CD4-positive, alpha-beta T cell treated with Interleukin-1 beta for 1 hour (primary cell): ENCODE measurements at places on chromosomes 4 and X.

GRCh38 chrX:88325634-88326033 lies 421.4 kb upstream of the CPXCR1 start:
- DNase-seq = no peak

DNA sequence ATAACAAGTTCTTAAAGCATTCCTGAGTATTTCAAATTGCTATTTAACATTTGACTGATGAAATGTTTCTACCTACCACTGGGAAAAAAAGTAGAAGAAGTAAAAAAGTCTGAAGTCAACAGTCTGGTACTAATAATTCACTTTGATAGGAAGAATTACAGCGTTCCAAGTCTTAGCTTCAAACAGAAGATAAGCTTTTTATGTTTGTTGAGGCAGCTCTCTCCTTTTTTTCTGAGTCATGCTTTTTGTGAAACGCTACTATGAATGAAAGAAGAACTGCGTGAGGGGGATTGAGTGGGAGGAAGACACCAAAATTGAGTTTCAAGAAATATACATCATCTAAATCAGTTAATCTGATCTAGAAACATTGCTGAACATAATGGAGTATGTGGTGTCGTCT lies 13.0 kb upstream of the KDR start:
- no peak for DNase-seq

DNA sequence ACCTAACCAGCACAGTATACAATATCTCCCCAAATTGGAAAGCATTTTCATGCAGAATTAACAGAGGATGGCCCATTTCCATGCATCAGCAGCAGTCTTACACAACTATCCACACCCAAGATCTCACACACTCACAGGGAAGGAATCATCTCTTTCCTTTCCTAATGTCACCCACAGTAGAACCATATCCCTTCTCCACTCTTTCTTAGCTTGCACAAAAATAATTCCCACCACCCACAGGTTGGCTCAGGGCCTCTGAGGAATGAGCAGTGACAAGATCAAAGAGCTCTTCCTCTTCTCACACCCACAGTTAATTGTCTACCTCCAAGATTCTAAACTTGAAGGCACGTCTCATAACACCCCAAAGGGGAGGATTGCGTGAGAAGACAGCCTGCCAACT lies 217.7 kb upstream of the VEGFC start:
- no peak for DNase-seq

DNA sequence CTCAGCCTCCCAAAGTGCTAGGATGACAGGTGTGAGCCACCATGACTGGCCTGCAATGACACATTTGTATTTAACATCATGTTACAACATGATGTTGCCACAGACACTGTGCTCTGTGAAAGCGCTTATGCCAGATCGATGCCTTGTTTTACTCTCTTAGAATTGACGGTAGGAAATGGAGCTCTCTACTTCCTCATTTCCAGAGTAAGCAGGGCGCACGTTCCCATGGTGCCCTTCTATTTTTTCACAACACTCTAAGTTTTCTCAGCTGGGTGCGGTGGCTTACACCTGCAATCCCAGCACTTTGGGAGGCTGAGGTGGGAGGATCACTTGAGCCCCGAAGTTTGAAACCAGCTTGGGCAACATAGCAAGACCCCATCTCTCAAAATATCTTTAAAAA lies 60.7 kb upstream of the DHRSX start:
- no peak for DNase-seq

DNA sequence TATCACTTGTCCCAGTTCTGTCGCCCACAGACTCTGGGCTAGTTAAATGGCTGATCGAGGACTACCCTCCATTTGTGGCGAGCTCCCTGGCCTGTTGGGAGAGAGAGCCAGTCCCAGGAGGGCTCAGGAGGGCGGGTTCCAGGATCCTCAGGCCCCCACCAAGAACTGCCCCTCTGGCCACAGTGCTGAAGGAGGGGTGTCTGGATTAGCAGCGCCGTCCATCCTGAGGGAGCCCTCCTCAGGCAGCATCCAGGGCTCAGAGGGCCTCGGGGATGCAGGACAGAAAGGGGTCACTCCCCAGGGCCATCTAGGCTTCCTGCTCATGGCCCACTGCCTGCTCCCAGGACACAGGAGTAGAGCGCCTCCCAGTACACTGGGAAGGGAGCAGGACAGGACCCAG lies 6.1 kb downstream of the PNMA5 start:
- no peak for DNase-seq

DNA sequence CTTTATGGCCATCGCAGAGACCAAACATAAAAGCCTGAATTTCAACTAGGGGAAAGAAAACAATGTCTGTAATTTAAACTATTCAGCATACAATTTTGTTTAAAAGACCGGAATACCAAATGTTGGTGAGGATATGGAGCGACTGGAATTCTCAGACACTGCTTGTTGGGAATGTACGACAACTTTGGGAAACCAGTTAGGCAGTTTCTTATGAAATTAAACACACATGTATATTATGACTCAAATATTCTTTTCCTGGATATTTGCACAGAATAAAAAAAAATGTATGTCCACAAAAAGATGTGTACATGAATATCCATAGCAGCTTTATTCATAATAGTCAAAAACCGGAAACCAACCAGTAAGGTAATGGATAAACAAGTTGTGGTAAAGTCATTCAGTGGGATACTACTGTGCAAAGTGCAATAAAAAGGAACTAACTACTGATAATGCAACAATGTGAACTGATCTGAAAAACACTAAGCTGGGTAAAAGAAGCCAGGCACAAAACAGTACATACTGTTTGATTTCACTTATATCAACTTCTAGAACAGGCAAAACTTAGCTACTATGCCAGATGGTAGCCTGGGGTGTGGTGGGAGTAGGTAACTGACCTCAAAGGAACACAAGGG lies 152.7 kb upstream of the FTHL17 start:
- DNase-seq = no peak

DNA sequence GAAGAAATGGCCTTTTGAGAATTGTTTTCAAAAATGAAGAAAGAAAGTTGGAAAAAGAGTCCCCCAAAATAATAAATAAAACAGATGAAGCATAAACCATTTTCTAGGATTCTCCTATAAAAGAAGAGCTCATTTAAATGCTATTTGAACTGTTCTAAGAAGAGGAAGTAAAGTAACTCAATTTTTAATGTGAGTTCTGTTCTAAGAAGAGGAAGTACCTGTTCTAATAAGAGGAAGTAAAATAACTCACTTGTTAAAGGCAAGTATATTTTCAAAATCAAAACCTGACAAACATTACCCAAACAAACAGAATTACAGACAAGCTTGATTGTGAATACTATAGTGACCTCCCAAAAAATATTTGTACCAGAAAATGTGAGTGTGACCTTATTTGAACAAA lies 1326.3 kb downstream of the C4orf33 start:
- no peak for DNase-seq

GRCh38 chr4:2042947-2043395 lies 16.2 kb upstream of the NAT8L start:
- no peak for DNase-seq

- DNase-seq = no peak
Observed at GRCh38 chr4:8513931-8514330, 66.3 kb upstream of the GPR78 start.

DNA sequence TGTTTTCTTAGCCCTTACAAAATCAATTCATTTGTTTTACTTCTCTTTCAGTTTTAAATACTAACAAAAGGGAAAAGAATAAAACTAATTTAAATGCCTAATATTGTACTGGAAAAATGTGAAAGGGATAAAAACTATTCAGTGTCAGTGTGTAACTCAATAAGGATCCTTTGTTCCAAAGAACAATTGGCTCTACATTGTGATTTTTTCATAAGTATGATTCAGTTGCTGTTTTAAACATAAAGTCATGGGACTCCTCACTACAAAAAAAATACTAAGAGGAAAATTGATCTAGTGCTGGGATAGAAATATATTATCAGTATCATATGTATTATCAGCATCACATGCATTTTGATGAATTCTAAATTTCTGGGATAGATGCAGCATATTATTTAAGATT lies 199.4 kb upstream of the TRAM1L1 start:
- DNase-seq = no peak

- DNase-seq = no peak
Observed at GRCh38 chrX:83501003-83501402, 7.1 kb upstream of the POU3F4 start.

GRCh38 chrX:96982161-96982560 lies 98.5 kb downstream of the RPA4 start:
- DNase-seq = no peak

DNA sequence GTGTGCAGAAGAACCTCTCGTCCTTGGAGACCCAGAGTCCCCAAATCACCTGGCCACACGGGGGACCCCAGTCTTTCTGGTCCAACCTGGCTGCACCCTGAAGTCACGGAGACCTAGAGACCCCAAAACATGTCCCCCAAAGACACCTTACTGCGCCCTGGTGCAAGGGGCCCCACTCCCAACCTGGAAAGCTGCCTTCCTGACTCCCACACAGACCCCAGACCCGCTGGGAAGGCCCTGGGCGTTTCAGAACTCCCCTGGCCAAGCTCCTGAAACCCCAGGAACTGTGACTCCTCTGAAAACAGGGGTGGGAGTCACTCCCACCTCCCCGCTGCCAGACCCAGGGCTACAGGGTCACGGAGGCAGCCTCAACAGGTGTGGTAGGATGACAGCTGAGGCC lies 12.7 kb upstream of the SHOX start:
- no peak for DNase-seq

- DNase-seq = no peak
Observed at GRCh38 chr4:48064349-48064748, 47.8 kb downstream of the NIPAL1 start.

GRCh38 chrX:134782796-134783195 lies 124.5 kb upstream of the PLAC1 start:
- peak; percentile 16 for DNase-seq

- no peak for DNase-seq
Observed at GRCh38 chrX:110026099-110026844, 23.4 kb downstream of the TMEM164 start.

DNA sequence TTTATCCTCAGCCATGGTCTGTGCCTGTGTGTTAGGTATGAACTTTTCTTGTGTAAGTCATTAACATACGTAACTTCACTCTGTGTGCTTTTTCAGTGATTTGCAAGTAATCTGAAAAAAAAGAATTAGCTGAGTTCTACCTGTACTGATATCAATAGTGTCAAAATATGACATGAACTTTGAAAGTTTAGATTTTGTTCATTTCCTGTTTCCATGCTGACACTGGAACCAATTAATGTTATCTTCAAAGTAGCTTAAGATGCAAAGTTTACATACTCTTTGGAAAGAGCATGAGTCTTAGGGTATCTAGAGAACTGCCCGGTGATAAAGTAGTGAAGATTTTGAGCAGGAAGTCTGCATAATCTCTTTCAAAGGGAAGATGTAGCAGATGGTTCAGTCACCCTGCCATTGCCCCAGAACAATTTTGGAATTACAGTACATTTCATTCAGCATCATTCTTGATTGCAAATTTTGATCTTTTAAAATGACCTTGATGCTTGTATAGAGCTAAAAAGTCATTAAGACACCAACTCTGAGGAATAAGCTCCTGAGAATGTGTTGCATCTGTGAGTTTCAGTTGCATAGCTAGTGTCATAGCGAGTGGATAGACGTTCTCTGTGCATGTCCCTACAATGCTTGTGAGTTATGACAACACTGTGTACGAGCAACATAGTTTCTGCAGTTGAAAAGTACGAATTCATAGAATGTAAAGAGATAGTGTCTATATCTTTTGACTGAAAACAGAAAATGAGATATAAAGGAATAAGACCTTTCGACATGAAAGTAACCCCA lies 130.5 kb downstream of the PTTG2 start:
- DNase-seq = no peak

GRCh38 chr4:68451246-68452211 lies 4.3 kb downstream of the TMPRSS11E start:
- no peak for DNase-seq

DNA sequence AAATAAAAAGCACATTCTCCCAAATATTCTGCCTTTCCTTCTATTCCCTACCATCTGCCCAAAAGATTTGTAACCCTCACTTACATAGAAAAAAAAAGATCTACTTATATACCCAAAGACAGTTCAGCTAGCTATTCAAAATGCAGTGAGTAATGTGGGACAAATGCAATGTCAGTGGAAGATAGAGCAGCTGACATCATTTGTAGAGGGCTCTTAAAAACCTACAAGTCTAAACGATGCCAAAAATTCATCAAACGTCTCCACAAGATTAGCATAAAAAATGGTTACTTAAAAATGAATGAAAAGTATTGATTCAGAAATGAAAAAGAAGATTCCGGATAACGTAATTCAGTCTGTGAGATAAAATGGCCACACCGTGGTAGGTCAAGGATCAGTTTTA lies 96.5 kb downstream of the ASB9 start:
- no peak for DNase-seq

- DNase-seq = no peak
Observed at GRCh38 chr4:8568068-8568668, 12.0 kb upstream of the GPR78 start.

DNA sequence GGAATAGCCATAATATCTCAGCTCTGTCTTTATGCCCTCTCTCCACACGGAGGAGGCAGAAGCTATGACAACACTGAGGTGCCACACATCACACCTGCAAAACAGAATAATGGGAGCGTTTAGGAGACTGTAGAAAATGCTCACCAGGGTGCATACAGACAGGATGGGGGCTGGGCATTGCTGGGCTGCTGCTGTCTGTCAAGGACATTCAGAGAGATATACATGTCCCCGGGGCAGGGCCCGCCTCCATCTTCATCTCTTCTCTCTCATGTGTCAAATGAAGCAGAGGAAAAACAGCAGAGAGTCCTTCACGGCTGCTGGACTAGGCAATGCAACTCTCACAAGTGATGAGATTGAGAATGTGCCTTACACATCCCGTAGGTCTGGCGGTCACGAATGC lies 65.3 kb upstream of the DHRSX start:
- DNase-seq = no peak

DNA sequence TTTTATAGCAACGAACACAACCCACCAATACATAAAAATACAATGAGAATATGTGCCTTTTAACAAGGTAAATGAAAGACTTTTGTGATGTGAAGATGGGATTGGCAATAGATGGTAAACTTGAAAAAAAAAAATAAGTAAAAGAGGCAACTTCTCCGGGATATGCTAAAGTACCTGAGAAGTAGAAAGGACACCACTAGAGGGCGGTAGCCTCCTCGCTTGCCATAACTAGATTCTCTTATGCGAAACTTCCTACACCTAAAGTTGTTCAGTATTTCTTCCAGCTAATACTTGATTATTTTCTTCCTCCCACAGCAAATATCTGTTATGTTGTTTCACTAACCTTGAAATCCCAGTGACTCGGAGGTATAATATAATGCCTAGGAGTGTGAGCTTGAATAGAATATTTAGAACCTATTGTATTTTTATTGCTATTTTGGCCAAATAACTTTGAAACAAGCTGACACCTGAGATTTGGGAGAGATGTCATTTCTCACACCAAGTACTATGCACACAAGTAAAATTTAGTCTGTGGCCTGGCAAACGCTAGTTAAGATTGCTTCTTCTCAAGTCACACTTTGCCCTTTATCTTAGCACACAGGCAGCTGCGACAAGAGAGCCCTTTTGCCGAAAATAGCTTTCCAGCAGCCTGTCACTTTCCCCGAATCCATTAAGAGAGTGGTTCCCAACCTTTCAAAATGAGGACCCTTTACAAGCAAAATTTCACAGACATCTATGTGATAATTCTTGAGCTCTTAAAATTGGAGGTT lies 44.9 kb upstream of the PDLIM5 start:
- peak; percentile 47 for DNase-seq

- DNase-seq = no peak
Observed at GRCh38 chr4:172830295-172830764, 338.3 kb upstream of the GALNT7 start.

- DNase-seq = no peak
Observed at GRCh38 chr4:187118602-187119120, 395.0 kb upstream of the FAT1 start.

GRCh38 chr4:170990989-170991589 lies 822.1 kb upstream of the GALNTL6 start:
- no peak for DNase-seq
